Prostate gland (tissue), 2 donors: ENCODE measurements at places on chromosomes 3 and 15. TPM values are rescaled to one million over a fixed set of nuclear protein-coding genes. Genes with fewer than 3 reads are reported as not detected.

TNFAIP8L3 gene
- 0.87 TPM for total RNA-seq

DNA sequence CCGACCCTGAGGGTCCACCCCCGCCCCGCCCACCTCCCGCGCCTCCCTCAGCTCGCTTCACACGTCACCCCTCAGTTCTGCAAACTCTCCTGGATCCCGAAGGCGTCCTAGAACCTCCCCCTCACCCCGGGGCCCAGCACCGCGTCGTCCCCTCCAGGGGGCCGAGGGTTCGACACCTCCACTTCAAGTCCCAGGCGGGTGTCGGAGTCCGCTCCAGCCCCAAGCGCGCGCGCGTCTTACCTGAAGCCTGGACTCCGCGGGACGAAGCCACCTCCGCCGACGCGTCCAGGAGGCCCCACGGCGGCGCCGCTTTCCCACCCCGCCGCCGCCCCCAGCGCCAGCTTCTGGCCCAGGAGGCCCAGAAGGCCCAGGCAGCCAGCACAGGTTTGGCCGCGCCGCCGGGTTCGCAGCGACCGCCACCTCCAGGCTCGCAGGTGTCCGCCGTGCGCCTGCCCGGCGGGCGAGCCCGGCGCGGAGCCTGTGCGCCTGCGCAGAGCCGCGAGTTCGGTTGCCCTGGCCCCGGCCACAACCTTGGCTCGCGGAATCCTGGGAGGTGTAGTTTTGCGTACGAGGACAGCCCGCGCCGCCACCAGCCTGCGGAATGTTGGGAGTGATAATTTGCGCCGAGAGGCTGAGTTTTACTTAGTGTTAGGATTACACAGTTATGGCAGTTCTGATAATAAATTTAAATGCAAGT is at the start of gene POMGNT2:
TSS of gene POMGNT2 (minus strand) at position 484 of the 697 bp plus-strand sequence. CDS start 24,648 bp downstream, outside the sequence.
- DNase-seq, result peak; percentile 89
- no peaks in the 10 kb centered on the region for H3K4me1 ChIP-seq
- H3K27ac ChIP-seq, result peak within 1 kb of the TSS; percentile 57
- H3K36me3 ChIP-seq, result no peaks in the 10 kb centered on the region
- no peaks in the 10 kb centered on the region for H3K27me3 ChIP-seq
- H3K4me3 ChIP-seq, result peak within 1 kb of the TSS; percentile 62

DNA sequence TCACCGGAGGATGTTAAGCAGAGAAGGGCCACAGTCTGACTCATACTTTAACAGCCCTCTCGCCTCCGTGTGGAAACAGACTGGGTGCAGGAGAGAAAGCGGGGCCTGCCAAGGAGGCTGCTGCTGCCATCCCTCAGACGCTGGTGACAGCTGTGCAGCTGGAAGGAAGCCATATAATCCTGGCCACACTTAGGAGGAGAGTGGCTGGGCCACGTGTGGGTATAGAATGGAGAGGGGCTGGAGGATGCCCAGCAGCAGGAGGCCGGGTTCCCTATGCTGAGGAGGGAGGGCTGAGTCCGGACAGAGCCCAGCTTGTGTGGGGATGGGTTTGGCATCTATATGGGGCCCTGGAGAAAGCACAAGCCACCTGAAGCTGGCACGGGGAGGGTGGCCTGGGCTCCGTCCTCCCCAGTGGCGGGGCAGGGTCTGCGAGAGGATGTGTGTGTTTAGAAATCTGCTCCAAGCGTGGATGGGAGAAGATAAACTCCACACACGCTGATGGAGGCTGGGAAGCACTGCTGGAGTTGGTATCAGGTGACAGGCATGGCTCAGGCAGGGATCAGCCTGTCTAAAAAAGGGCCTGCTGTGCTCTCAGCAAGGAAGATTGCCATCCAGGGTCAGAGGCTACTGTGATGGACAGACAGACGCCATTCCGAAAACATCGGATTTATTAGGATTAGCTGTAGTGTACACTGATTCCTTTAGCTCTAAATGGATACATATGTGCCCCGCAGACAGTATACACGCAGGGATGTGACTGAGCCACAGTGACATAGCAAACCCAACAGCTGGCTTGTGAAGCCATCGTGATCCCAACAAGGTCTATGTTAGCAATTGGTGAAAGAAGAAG is 15.9 kb downstream of the ABTB1 start:
- peaks cover 5% of the 10 kb centered on the region for H3K4me1 ChIP-seq
- no peak overlapping the region for H3K4me3 ChIP-seq
- peak overlapping the region; percentile 4 for H3K27ac ChIP-seq
- DNase-seq, result no peak
- H3K27me3 ChIP-seq, result no peaks in the 10 kb centered on the region
- H3K36me3 ChIP-seq, result no peaks in the 10 kb centered on the region

- peaks cover 8% of the 10 kb centered on the region for H3K36me3 ChIP-seq
- H3K27me3 ChIP-seq, result no peaks in the 10 kb centered on the region
- no peaks in the 10 kb centered on the region for H3K4me1 ChIP-seq
- DNase-seq, result no peak
- no peak overlapping the region for H3K4me3 ChIP-seq
- no peak overlapping the region for H3K27ac ChIP-seq
Measured at GRCh38 chr3:47865192-47865591, 62.3 kb downstream of the DHX30 start.

GRCh38 chr3:3027976-3028567 is 82.1 kb downstream of the IL5RA start:
- no peaks in the 10 kb centered on the region for H3K27me3 ChIP-seq
- no peak overlapping the region for H3K27ac ChIP-seq
- DNase-seq, result no peak
- no peaks in the 10 kb centered on the region for H3K36me3 ChIP-seq
- no peak overlapping the region for H3K4me3 ChIP-seq

- peak overlapping the region; percentile 97 for H3K4me3 ChIP-seq
- H3K27ac ChIP-seq, result peak overlapping the region; percentile 95
- no peaks in the 10 kb centered on the region for H3K27me3 ChIP-seq
- no peaks in the 10 kb centered on the region for H3K36me3 ChIP-seq
- DNase-seq, result no peak
Measured at GRCh38 chr3:108088146-108088545, 2.7 kb downstream of the CD47 start.

- no peaks in the 10 kb centered on the region for H3K36me3 ChIP-seq
- H3K27me3 ChIP-seq, result no peaks in the 10 kb centered on the region
- no peak overlapping the region for H3K4me3 ChIP-seq
Measured at GRCh38 chr3:4729061-4729973, 236.2 kb downstream of the ITPR1 start.

SLC28A1 gene
- not detected for total RNA-seq

DNA sequence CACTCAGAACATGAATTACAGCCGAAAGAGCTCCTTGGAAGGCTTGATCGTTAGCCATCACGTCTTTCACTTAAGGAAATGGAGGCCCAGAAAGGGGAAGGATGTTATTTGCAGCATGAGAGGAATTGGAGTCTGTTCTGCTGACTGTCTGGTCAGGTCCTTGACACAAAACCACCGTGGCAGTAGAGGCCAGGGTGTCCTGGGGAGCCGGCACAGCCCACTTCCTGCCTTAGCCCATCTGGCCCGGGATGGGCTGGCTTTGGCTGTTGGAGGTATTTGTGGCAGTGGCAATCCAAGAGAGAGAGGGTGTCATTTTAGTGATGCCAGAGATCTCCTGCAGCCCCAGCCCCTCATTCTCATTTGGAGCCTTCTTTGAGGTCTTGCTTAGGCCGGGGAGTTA is 37.4 kb downstream of the ST6GAL1 start:
- no peaks in the 10 kb centered on the region for H3K36me3 ChIP-seq
- no peak for DNase-seq
- no peaks in the 10 kb centered on the region for H3K27me3 ChIP-seq

DNA sequence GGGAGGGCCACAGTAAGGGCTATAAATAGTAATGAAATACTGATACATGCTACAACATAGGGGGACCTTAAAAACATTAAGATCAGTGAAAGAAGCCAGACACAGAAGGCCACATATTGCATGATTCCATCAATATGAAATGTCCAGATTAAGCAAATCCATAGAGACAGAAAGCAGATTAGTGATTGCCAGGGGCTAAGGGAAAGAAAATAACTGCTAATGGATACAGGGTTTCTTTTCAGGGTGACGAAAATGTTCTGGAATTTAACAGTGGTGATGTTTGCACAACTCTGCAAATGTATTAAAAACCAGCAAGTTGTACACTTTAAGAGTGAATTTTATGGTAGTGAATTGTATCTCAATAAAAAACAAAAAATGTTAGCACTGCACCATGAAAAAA is 37.0 kb downstream of the PIK3R4 start:
- no peaks in the 10 kb centered on the region for H3K4me1 ChIP-seq
- no peaks in the 10 kb centered on the region for H3K27me3 ChIP-seq
- no peak overlapping the region for H3K27ac ChIP-seq
- H3K36me3 ChIP-seq, result no peaks in the 10 kb centered on the region

- no peaks in the 10 kb centered on the region for H3K36me3 ChIP-seq
- H3K27ac ChIP-seq, result no peak overlapping the region
- H3K4me1 ChIP-seq, result no peaks in the 10 kb centered on the region
- no peak for DNase-seq
- H3K4me3 ChIP-seq, result no peak overlapping the region
- peaks cover 2% of the 10 kb centered on the region for H3K27me3 ChIP-seq
Measured at GRCh38 chr3:140146668-140147067, 211.7 kb downstream of the CLSTN2 start.

FMN1 gene
- total RNA-seq, result 7.1 TPM

THBS1 gene
- total RNA-seq, result 95.7 TPM

VGLL4 gene
- 203 TPM for total RNA-seq

DNA sequence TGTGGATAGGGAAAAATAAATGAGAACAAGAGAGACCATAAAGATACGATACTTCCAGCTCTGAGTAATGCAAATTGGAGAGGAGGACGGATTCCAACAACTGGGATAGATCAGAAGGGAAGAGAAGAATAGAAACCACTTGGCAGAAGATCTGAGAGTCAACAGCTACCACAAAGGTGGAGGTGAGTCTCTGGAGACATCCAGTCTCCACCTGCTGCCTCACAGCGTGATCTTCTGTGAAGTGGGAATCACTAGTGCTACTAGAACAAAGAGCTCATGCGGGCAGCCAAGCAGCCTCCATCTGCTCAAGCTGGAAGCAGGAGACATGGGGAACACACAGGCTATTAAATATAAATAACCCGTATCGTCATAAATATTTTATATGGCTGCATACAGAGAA is 558.5 kb upstream of the CFAP20DC start:
- no peak for DNase-seq
- H3K27me3 ChIP-seq, result no peaks in the 10 kb centered on the region
- H3K4me3 ChIP-seq, result no peak overlapping the region
- H3K36me3 ChIP-seq, result no peaks in the 10 kb centered on the region
- no peaks in the 10 kb centered on the region for H3K4me1 ChIP-seq

- no peak overlapping the region for H3K27ac ChIP-seq
- H3K27me3 ChIP-seq, result no peaks in the 10 kb centered on the region
- DNase-seq, result no peak
- H3K4me3 ChIP-seq, result no peak overlapping the region
- H3K4me1 ChIP-seq, result no peaks in the 10 kb centered on the region
- H3K36me3 ChIP-seq, result no peaks in the 10 kb centered on the region
Measured at GRCh38 chr3:169954142-169954756, 12.4 kb upstream of the SEC62 start.

BOC gene
- total RNA-seq, result 42.3 TPM

DNA sequence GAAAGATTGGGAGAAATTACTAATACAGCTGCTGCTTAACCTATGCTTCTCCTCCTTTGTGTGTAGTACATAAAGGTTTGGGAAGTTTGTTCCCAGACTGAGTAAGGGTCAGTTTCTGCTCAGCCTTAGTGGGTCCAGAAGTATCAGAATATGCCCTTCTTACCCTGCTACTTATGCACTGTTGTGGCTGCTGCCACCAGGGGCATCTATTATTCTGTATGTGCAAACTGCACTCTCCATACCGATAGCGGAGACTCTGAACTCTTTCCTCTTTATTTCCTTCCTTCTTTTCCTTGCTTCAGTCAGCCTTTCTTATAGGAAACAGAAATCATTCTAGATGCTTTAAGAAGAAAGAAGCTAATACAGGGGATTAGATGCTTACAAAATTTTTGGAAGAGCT is 4.0 kb downstream of the NEDD4 start:
- no peak overlapping the region for H3K27ac ChIP-seq
- H3K36me3 ChIP-seq, result no peaks in the 10 kb centered on the region
- H3K27me3 ChIP-seq, result no peaks in the 10 kb centered on the region

GRCh38 chr15:63190769-63191649 is 1.6 kb downstream of the RAB8B start:
- no peak for DNase-seq
- no peaks in the 10 kb centered on the region for H3K27me3 ChIP-seq
- H3K27ac ChIP-seq, result peak overlapping the region; percentile 87
- no peaks in the 10 kb centered on the region for H3K4me1 ChIP-seq
- H3K36me3 ChIP-seq, result no peaks in the 10 kb centered on the region
- peak overlapping the region; percentile 82 for H3K4me3 ChIP-seq

GOLGA8S gene
- total RNA-seq, result 1.5 TPM

GRCh38 chr15:91302588-91303439 is 202.8 kb downstream of the SV2B start:
- no peaks in the 10 kb centered on the region for H3K4me1 ChIP-seq
- H3K36me3 ChIP-seq, result no peaks in the 10 kb centered on the region
- peaks cover 2% of the 10 kb centered on the region for H3K27me3 ChIP-seq
- H3K27ac ChIP-seq, result no peak overlapping the region

DMXL2 gene
- total RNA-seq, result 35.3 TPM

DNA sequence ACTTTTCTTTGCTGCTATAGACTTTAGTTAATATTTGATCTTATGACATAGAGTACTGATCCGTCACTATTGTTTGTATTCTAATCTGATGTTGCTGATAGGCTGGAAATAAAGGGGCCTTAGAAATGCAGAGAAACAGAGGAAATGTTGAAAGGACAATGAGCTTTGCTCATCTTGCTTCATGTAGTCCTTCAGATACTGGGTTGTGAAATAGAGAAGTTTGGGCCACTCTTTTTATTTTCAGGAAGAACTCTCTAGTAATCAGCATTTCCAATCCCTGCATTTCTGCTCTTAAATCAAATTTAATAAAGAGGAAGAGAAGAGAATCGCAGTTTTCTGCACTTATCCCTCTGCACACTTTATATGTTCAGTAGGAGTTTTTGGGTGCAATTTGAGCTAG is 192.8 kb upstream of the THBS1 start:
- no peak overlapping the region for H3K27ac ChIP-seq
- no peaks in the 10 kb centered on the region for H3K4me1 ChIP-seq
- no peaks in the 10 kb centered on the region for H3K27me3 ChIP-seq
- DNase-seq, result no peak
- no peak overlapping the region for H3K4me3 ChIP-seq
- no peaks in the 10 kb centered on the region for H3K36me3 ChIP-seq

DNA sequence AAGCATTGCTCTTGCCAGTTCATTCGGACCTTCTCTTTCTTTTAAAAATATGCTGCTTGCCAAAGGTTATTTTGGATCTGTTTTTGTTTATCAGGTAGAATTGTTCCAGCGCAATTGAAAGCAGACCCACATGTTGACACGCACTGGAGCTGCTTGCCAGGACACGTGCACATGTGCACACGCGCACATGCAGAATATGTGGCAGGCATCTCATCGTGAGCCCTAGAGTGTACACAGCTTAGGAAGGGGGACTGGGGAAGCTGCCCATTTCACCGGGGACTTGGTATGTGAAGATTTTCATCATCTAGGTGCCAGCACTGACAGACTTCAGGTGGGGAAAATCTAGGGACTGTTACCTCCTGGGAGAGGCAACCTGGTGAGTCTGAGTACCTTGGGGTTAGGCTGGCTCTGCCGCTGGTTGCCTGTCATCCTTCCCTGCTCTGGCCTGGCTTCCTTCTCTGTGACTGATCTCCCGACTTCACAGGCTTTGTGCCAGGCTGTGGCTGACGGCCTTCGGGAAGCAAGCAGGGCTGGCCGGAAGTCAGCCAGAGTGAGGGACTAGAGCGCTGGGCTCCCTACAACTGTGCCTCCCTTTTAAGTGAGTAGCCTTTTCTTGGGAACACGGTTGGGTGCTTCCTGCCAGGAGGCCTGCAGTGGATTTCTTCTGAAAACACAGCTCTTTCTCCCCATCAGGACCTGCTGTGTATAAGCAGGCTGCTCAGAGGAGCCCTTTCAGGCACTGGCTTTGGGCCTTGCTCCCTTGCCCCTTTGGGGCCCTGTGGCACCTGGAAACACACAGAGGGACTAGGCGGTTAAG is 129.3 kb downstream of the EEFSEC start:
- peaks cover 9% of the 10 kb centered on the region for H3K4me1 ChIP-seq
- peak; percentile 63 for DNase-seq
- H3K4me3 ChIP-seq, result no peak overlapping the region
- no peaks in the 10 kb centered on the region for H3K36me3 ChIP-seq
- no peaks in the 10 kb centered on the region for H3K27me3 ChIP-seq

ACAP2 gene
- total RNA-seq, result 56.8 TPM
